Gastroesophageal sphincter (tissue), 4 donors: ENCODE measurements at places on chromosomes 11 and 22. TPM values are rescaled to one million over a fixed set of nuclear protein-coding genes. Genes with fewer than 3 reads are reported as not detected.

APLNR gene
- 3.7 TPM for total RNA-seq

GVQW3 gene
- 0.89 TPM for total RNA-seq

OR4P4 gene
- total RNA-seq = not detected

CARD10 gene
- total RNA-seq = 11.1 TPM

ALX4 gene
- not detected for total RNA-seq

OR51B4 gene
- not detected for total RNA-seq

TRIM5 gene
- total RNA-seq = 21.4 TPM

TMEM218 gene
- total RNA-seq = 18.0 TPM

CD3D gene
- 1.8 TPM for total RNA-seq

CCDC89 gene
- 1.7 TPM for total RNA-seq

HIPK3 gene
- total RNA-seq = 296 TPM

TESMIN gene
- 0.27 TPM for total RNA-seq

RFPL1 gene
- not detected for total RNA-seq

SNRPD3 gene
- total RNA-seq = 138 TPM

EMSY gene
- total RNA-seq = 39.4 TPM

CHRDL2 gene
- 1.7 TPM for total RNA-seq

ADM gene
- total RNA-seq = 36.3 TPM

IGLL1 gene
- total RNA-seq = not detected

ZBTB16 gene
- total RNA-seq = 153 TPM

SNX32 gene
- total RNA-seq = not detected

OR4D6 gene
- total RNA-seq = not detected

FGF19 gene
- total RNA-seq = not detected

MOGAT2 gene
- not detected for total RNA-seq

HEPN1 gene
- total RNA-seq = not detected

OR5P2 gene
- not detected for total RNA-seq

AIFM3 gene
- 0.27 TPM for total RNA-seq

UBQLNL gene
- total RNA-seq = 0.31 TPM

PGA3 gene
- not detected for total RNA-seq

GAL3ST1 gene
- 3.0 TPM for total RNA-seq

CATSPERZ gene
- not detected for total RNA-seq

DDIAS gene
- total RNA-seq = 1.6 TPM

TRIM49 gene
- total RNA-seq = not detected

SMTNL1 gene
- total RNA-seq = not detected

APOBEC3B gene
- total RNA-seq = not detected

B3GAT3 gene
- 25.0 TPM for total RNA-seq

MICAL3 gene
- 50.4 TPM for total RNA-seq
